Activated T-helper 1 cell treated with anti-CD3 and anti-CD28 coated beads, Interleukin-2, amount 50 U/mL, for 16 hours (primary cell): ENCODE measurements at places on chromosomes 4 and X.

GRCh38 chr4:115575851-115576250, 462.4 kb upstream of the NDST4 start:
- DNase-seq: no peak

DNA sequence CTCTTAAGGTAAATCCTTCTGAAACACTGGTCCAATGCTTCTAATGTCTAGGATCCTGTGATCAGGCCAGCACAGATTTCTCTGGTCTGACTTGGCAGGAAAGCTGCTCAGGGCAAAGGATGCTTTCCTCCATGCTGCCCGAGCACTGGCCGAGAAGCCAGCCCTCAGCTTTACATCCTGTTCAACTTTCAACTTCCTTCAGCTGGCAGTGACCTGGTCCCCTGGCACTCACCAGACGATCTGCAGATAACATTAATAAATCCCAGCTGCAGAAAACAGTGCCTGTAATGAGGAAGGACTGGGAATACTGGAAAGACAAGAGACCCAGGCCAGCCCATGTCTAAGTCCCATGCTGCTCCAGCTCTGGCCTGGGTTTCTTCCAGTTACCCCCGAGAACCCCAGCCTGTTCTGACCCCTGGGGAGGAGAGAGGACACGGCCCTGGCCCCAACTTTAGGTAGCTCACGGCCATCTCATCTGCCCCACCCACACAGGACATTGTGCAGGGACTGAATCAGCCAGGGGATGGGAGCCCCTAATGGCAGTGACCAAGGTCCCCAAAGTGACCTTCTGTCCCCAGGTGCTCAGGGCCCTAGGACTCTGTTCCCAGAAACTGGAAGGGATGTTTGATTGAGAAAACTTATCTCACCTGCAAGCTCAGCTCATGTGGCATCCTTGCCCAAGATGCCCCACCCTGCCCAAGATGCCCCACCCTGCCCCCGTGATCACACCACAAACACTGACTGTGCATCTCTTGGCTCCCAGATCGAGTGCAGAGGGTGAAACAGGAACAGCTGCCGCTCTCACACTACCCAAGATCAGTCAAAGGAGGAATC, 28.0 kb downstream of the JAKMIP1 start:
- DNase-seq: no peak

DNA sequence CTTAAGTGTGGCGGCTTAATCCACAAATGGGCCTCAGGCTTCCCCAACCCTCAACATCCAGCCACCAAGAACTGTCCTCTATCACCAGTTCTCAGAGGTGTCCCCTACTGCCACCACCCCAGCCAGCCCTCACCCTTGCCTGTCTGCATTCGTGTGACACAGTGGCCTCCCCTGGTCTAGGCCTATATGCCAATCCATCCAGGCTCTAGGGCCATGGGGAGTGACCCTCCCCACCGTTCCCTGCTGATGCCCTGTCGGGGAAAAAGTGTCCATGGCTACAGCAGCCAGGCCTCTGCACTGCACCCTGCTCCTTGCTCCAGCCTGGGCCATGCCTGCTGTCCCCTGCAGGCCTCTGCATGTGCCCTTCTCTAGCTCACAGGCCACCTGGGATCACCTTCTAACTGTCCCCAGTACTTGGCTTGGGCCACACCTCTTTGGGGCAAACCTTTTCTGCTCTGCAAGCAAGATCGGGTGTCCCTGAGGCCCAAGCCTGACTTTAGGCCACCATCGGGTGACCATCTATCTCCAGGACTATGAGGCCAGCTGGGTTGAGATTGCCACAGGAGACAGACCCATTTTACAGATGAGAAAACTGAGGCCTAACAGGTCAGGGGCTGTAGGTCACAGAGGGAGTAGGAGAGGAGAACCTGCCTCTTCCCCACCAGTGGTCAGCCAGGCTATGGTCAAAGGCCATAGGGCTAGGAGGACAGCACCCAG, 75.8 kb downstream of the JAKMIP1 start:
- no peak for DNase-seq

DNA sequence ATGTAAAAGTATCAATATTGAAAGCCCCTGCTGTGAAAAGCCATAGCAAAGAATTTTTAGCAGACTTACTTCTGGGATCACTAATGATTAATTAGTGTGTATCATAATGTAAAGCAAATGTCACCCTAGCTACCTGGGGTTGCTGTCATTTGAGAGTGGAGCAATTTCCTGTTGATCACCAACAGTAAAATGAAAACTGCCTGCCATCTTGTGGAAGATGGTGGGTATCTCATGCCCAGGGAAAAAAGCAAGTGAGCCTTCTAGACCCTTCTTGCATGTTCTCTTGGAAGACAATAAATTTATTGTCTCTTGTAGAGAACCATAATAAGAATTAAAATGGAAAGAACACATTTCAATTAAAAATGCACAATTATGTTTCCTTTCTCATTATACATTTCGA, 360.2 kb downstream of the ZIC3 start:
- no peak for DNase-seq

DNA sequence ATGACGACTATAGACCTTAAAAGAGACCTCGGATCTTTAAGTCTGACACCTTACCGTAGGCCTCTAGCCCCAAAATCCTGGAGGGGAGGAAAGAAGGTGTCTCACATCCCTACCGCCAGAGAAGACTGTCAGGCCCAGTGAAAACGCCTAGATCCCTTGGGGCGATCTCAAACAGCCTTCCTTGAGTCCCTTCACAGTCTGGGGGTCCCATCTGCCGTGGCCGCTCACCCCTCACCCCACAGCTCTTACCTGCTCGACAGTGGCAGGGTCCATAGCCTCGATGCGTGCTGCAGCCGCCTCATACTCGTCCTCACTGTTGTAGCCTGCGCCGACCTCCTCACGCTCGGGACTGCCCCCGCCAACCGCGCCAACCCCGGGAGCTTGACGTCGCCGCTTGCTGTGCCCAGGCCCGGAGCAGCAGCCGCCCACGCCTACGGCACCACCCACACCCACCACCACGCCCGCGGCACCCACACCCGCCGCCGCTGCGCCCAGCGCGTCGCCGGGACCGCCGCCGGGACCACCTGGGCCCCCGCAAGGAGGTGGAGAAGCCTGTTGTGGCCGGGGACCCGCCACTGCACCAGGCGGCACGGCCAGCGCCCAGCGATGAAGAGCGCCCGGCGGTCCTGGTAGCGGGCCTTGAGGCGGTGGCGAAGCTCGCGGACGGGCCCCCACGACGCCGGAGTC, 536 bp downstream of the OTUD5 start:
- peak; percentile 46 for DNase-seq

GRCh38 chr4:27059446-27059845, 198.8 kb downstream of the STIM2 start:
- no peak for DNase-seq

DNA sequence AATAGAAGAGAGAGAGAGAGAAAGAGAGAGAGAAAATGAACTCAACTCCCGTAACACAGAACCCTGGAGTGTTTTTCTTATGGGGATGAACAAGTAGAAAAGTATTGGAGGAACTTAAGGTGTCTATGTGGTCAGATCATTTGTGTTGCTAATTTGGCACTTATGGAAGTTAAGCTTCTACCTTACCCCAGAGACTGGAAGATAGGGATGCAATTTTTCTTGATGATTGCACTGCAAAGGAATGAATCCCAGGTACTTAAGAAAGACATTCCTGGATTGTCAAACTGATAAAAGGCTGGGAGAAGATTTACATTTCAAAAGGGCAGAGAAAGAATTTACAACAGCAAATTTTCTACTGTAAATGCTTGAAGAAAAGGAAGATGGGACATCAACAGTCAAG, 57.2 kb downstream of the MAP9 start:
- no peak for DNase-seq

GRCh38 chrX:131734621-131735020, 190.7 kb downstream of the OR13H1 start:
- peak; percentile 41 for DNase-seq

- no peak for DNase-seq
Measured at GRCh38 chrX:39953879-39954278, 143.9 kb downstream of the BCOR start.

DNA sequence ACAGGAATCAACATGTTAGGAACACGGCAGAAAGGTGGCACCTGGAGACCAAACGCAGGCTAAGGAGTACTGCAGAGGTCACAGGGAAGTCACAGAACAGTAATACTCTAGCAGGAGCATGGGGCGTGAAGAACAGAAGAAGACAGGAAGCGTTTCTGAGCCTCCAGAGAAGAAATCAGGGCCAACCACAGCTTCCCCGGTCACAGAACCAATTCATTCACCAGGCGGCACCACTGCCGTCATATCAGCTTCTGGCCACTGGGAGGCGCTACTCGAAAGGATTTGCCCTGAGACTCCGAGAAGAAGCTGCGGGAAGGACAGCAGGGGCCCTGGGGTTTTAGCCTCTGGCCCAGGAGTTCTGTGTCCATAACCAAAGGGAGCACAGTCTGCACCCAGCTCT, 78.0 kb upstream of the DRD5 start:
- peak; percentile 33 for DNase-seq
